ENCODE measurements at places on chromosomes 6 and 20.

- no peak for DNase-seq
These were observed 103.1 kb downstream of the SULF2 start for GRCh38 chr20:47682028-47682783.

DNA sequence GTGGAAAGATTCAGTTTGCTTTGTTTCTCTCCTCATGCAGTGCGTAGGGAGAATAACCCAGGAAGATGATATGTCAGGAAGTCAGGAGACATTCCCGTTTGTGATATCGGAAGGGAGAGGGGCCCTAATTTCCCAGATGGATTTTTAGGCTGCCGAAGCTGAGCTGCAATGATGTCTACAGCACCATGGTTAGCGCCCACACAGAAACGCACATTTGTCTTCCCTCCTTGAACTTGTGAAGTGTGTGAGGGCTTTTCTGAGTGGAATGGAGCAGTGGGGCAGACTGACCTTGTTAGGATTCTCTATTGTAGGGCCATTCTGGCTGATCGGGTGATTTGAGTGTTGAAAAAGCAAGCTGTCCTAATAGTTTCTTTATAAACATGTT, 191.3 kb upstream of the ARG1 start:
- DNase-seq, result no peak

- no peak for DNase-seq
These were observed 250.0 kb downstream of the UST start for GRCh38 chr6:148996815-148997214.

DNA sequence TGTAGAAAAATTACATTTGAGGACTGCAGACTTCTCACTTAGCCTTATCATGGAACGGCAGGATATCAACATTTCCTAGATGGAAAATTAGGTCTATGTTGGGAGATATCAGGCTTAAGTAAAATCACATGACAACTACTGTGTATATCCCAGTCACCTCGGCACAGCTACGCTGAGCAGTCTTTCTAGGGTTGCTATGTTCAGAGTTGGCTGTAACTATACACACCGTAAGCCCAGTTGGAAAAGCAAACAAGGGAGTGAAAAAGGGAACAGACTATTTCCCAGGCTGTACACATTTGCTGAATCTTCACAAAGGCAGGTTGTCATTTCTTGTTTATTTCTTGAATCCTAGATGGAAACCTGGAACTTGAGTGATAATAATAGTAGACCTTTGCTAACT, 80.7 kb upstream of the PTPRK start:
- DNase-seq, result no peak

GRCh38 chr6:14925699-14926026, 320.2 kb upstream of the JARID2 start:
- no peak for DNase-seq

DNA sequence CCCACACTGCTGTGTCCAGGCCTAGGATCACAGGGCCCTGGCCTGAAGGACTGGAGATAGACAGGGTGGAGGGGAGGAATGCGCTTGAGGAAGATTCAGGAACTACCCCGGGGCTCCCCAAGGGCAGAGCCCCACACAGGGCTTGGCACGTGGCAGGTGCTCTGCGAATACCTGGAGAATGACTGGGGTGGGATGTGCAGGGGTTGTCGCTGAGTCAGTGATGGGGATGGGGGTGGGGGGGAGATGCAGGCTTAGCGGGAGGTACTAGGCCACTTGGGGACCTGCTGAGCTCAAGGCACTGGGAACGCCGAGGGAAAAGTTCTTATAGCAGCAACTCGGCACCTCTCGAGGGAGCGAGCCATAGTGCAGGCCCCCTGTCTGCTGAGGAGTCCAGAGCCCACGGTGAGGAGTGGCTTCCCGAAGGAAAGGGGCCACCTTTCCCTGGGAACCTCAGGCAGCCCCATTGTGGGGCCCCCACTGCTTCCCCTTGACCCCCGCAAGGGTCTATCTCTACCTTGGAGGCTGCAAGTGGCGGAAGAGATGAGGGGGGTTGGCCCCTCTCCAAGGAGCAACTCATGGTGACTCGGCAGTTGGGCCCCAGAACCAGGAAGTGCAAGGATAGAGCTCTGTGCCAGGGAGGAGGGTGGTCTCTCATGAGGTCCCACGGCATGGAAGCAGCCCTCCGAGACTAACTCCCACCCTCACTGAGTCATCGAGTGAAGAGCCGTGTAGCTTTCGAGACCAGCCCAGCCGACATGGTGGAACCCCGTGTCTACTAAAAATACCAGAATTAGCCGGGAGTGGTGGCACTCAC, 33.1 kb downstream of the SRC start:
- DNase-seq, result no peak

- DNase-seq, result no peak
These were observed 34.6 kb upstream of the SPACA1 start for GRCh38 chr6:88013015-88013414.

DNA sequence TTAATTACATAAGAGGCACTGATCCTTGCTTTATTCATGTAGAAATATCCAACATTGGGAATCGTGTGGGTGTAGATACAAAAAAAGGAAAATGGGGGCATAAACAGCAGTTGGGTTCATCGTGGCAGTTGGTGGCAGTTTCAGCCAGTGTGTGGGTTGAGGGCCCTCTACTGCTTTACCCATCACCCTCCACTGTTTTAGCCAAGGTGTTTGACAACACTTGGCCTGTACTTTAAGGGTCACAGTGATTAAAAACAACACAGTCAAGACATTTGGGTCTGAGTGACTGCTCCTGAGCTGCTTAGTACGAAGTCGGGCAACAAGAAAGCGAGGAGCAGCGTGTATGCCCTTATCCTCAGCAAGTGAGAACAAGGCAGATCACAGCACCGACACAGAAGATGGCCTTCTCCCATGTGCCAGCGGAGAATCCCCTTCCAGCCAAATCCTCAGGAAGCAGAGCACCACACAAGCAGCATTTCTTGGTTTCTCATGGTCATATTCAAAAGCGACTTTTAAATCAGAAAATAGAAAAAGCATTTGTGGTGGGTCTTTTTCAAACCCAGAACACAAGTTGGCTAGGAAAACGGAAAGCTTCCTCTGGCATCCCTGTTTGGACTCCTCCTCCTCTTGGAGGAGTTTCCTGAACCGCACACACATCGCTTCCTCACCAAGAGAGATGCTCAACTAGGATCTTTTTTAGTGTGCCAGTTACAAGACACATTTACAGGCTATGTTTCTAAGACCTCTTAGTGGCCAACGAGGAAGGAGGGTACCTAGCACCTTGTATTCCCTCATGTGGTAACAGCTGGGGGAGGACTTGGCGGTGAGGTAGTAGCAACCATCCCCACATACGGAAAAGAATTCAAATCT, 23.5 kb downstream of the EIF2S2 start:
- DNase-seq, result no peak

- DNase-seq, result no peak
These were observed 134.2 kb downstream of the TRIM27 start for GRCh38 chr6:28789553-28790083.

GRCh38 chr6:149235130-149235561, 82.4 kb upstream of the TAB2 start:
- DNase-seq, result no peak

GRCh38 chr20:35547329-35547728, 5.5 kb downstream of the ERGIC3 start:
- DNase-seq, result no peak

GRCh38 chr6:47187893-47188587, 121.7 kb downstream of the TNFRSF21 start:
- DNase-seq, result no peak

GRCh38 chr20:34525709-34526416, 9.6 kb downstream of the DYNLRB1 start:
- DNase-seq, result no peak

- DNase-seq, result no peak
These were observed 173.9 kb downstream of the LMBRD1 start for GRCh38 chr6:69622924-69623323.

GRCh38 chr6:28371706-28372451, 22.1 kb downstream of the ZKSCAN3 start:
- no peak for DNase-seq

GRCh38 chr6:148491638-148492251, 149.1 kb downstream of the SASH1 start:
- DNase-seq, result no peak

DNA sequence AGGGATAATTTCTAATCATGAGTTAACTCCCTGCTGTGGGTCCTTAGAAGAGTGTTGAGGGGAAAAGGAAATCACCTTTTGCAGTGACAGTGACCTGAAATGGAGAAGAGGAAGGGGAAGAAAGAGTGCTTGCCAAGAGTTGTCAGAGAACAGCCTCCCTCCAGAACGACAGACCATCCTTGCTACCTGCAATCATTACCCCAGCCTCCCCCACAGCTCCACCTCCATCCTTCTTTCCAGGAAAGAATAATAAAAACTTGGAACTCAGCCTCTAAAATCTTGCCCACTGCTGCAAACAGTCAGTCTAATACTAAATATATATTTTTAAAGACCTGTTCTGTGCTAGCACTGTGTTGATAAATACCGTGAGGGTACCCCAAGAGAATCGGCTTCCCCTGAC, 28.7 kb upstream of the FUCA2 start:
- no peak for DNase-seq

DNA sequence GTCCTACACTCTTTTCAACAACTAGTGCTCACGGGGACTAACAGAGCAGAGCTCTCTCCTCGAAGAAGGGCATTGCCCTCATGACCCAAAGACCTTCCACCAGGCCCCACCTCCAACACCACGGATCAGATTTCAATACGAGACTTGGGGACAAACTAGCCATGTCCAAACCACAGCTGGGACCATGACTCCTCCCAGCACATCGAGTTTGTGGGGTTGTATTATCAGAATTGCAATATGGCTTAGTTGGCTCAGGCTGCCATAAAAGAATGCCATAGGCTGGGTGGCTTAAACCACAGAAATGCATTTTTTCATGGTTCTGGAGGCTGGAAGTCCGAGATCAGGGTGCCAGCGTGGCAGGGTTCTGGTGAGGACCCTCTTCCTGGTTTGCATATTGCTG, 189.7 kb upstream of the PMEPA1 start:
- no peak for DNase-seq

- no peak for DNase-seq
These were observed 572 bp upstream of the ZDHHC14 start for GRCh38 chr6:157380458-157380778.

DNA sequence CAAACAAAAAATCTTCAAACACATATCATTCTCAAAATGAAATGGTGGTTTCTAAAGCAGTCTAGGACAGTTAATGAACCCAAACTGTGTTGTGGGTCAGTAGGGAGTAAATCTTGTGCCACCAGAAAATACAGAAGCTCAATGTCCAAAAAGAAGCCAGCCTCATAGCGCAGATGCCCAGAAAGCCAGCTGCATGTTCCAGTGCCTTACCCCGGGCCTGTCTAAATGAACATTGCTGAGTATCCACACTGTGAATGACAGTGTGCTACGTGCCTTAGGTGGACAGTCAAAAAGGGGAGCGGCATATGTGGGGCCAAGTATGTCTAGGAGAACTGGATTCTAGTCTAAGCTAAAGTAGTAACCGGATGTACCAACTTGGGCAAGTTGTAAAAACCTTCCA, 10.9 kb downstream of the FYN start:
- DNase-seq, result no peak

GRCh38 chr6:118356054-118356453, 192.0 kb upstream of the PLN start:
- DNase-seq, result no peak

DNA sequence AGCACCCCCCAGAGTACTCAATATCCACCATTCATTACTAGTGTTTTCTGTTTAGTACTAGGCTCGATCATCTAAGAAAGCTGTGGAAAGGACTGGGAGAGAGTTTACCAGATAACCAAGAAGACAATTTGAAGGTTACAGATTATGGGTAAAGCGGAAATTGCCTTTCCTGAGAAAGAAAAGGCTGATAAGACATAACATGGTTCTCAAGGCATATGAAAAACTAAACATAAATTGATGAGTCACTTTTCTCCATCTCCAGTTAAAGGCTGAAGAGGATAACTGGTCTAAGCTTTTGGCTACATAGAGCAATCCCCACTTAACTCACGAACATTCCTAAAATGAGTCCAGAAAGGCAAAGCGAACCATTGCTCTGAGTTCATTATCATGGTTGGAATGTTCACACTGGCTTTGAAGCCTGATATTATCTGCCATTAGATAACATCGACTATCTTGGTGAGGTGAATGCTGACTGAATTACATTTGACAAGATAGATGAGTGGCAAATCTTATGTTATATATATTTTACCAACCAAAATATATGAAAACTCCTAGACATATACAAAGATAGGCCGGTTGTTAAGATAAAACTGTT, 65.8 kb downstream of the BTBD9 start:
- no peak for DNase-seq

DNA sequence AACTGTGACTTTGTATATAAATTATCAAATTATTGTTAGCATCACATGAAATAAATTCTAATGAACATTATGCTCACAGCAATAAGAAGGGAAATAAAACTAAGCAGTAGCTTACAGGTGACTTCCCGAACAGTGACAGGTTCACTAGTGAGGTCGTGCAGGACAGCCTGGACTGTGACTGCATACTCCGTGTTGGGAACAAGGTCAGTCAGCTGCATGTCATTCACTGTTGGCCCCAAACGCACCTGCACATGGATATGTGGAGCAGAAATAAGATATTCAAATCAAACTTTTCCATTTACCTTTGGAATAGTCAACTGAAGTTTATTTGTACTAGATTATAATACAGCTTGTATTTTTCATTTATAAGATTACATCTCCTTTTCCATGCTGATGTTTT, 60.6 kb downstream of the COL12A1 start:
- DNase-seq, result no peak

DNA sequence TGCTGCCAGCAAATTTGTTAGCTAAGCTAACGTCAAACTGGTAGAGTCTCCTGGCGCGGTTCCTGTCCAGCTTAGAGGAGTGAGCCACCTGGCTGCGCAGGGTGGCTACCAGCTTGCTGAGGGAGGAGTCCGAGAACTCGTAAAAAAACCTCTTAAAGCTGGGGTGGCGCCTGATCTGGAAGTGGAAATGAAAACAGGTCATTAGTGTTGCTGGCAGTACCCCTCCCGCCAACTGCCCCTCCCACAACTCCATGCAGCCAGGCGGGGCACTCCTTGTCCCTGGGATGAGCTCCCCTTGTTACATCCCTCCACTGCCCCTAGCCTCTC, 17.3 kb downstream of the BNIP5 start:
- DNase-seq, result no peak

- no peak for DNase-seq
These were observed 8.6 kb upstream of the HECA start for GRCh38 chr6:139126255-139126654.

GRCh38 chr20:5357946-5358345, 41.2 kb upstream of the PROKR2 start:
- no peak for DNase-seq

GRCh38 chr20:42961771-42962170, 227.9 kb downstream of the PTPRT start:
- no peak for DNase-seq

DNA sequence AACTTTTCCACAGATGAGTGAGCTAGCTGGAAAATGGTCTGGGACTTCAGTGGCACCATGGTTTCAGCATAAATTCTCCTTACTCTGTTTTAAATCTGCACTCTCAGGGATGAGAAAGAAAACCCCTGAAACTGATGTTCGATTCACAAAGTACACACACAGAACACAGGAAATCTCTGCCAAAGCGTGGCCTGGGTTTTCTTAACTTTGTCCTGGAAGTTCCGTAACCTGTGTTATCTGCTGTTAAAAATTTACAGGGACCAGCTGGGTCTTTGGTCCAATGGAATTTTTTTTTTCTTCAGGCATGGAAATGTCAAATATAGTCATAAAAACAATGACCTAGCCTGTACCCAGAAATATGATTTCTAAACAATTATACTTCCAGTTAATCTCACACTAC, 7.3 kb downstream of the SCML4 start:
- DNase-seq, result no peak

- no peak for DNase-seq
These were observed 16.0 kb downstream of the CDH4 start for GRCh38 chr20:61268024-61268423.

All from NCI-H1436 treated with DMSO at 0.1 percent for 48 hours (cell line).